GM23338 (cell line): ENCODE measurements at places on chromosomes 3 and 15. TPM values are rescaled to one million over a fixed set of nuclear protein-coding genes. Genes with fewer than 3 reads are reported as not detected.

The PLIN1 gene
- 0.50 and 0.90 TPM in 2 replicates for total RNA-seq

The ECE2 gene
- 0.24 TPM in 1 of 2 replicates, not detected in the other for total RNA-seq

The UBP1 gene
- total RNA-seq, result 65.6 and 66.8 TPM in 2 replicates

The RBP2 gene
- total RNA-seq, result not detected in 2 replicates

The FBN1 gene
- 3.5 and 3.8 TPM in 2 replicates for total RNA-seq

The GOLGA8R gene
- total RNA-seq, result 0.17 TPM in 1 of 2 replicates, not detected in the other

The GOLGA8J gene
- total RNA-seq, result not detected in 2 replicates

The ANKRD34C gene
- total RNA-seq, result not detected in 2 replicates

- H3K27ac ChIP-seq, result no peak overlapping the region
- no peaks in the 10 kb centered on the region for H3K36me3 ChIP-seq
Measured at GRCh38 chr3:141336672-141337522, 31.4 kb upstream of the ZBTB38 start.

DNA sequence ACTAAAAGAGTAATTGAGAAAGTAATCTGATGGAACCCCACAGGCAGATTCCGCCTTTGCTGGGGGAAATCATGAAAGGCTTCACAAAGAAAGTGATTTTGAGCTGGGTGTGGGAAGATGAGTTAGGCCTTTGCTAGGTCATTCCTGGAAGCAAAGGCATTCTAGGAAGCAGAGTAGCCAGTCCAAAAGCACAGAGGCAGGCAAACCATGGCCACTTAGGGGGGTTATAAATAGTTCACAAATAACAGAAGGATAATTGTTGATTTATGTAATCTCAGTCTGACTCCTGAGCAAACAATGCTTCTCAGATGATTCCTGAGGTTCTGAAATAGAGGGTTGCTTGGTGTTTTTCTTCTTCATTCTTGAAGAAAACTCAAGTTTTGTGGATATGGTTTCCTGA lies 576.3 kb downstream of the NTRK3 start:
- H3K36me3 ChIP-seq, result no peaks in the 10 kb centered on the region; the same call in 1 of the 2 replicates
- no peaks in the 10 kb centered on the region for H3K4me1 ChIP-seq
- H3K27me3 ChIP-seq, result no peaks in the 10 kb centered on the region
- H3K4me3 ChIP-seq, result no peak overlapping the region

DNA sequence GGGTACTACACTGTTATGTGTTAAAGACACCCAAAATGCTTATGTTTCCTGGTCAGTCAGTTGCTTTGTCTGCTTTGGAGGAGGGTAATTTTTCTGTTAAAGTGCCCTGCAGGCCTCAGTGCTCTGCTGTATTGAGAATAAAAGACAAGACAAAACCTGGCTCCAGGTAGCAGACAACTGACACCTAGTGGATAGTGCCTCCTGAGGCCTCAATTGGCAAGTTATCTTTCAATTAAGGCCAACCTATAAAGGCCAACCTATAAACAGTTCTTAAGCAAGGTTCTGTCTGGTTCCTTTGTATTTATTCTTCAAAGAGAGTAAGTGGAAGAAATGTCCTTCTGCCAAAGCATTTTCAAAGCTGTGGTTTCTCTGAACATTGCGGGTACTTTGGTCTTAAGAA lies 773.8 kb downstream of the MECOM start:
- no peaks in the 10 kb centered on the region for H3K4me1 ChIP-seq
- peak; percentile 59 for DNase-seq
- H3K4me3 ChIP-seq, result no peak overlapping the region

DNA sequence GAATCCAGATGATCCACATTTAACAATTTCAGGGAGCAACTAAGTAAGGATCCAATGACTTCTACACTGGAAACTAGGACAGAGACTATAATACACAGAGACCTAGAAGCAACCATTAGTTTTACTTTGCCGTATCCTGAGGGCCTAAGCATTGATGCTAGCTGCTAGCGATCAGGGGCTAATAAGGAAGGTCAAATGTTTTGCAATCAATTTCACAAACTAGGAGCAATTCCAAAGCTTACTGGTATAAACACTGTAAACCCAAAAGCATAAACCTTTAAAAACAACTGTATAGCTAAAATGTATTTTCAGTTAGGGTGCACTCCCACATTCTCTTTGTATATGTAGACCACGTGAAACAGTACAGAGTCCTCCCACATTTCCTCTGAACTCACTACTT lies 31.5 kb downstream of the FBN1 start:
- H3K27ac ChIP-seq, result no peak overlapping the region
- H3K4me1 ChIP-seq, result no peaks in the 10 kb centered on the region; the same call in 1 of the 2 replicates
- H3K27me3 ChIP-seq, result no peaks in the 10 kb centered on the region
- no peaks in the 10 kb centered on the region for H3K36me3 ChIP-seq

GRCh38 chr3:9736831-9737230 lies 5.3 kb downstream of the BRPF1 start:
- no peaks in the 10 kb centered on the region for H3K27me3 ChIP-seq
- no peak overlapping the region for H3K27ac ChIP-seq
- DNase-seq, result no peak
- peaks cover 9% of the 10 kb centered on the region; the same call in 1 of the 2 replicates for H3K4me1 ChIP-seq

GRCh38 chr3:11878837-11879236 lies 32.2 kb upstream of the TAMM41 start:
- no peak overlapping the region for H3K27ac ChIP-seq
- H3K36me3 ChIP-seq, result no peaks in the 10 kb centered on the region
- no peak overlapping the region for H3K4me3 ChIP-seq
- no peaks in the 10 kb centered on the region for H3K4me1 ChIP-seq

GRCh38 chr3:99356696-99357095 lies 281.7 kb upstream of the COL8A1 start:
- H3K4me1 ChIP-seq, result no peaks in the 10 kb centered on the region
- no peaks in the 10 kb centered on the region for H3K36me3 ChIP-seq
- H3K4me3 ChIP-seq, result no peak overlapping the region
- no peaks in the 10 kb centered on the region for H3K27me3 ChIP-seq
- no peak for DNase-seq

DNA sequence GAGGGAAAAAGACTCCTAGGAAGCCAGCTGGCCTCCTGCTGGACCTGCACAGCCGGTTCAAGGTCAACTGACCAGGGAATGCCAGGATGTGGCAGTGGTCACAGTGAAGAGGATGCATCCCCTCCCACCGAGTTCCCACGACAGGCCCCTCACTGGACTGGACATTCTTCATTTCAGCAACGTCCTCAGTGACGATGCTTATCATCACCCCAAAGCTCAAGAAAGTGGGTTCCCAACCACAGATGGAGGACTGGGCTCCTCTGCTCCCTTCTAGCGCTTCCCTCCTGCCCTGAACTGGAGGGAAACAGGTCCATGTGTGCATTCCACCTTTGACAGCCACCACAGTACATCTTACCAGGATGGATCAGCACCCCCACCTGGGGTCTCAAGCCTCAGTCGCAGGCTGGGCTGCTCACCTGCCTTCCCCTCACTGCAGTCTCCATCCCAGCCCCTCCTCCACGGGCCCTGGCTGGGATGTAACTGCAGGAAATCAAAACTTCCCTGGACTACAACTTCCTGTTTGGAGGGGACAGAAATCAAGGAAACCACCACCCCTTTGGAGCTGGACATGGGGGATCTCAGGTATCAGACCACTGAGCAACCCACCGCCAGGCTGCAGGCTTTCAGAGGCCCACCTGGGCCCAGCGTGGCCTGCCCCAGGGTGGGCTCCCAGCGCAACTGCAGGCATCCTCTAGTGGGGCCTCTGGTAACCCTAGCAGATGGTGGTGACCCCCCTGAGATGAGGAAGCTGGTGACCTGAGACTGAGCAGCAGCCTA lies 7.3 kb downstream of the CALML4 start:
- peaks cover 15% of the 10 kb centered on the region for H3K4me1 ChIP-seq
- peaks cover 7% of the 10 kb centered on the region; the same call in 1 of the 2 replicates for H3K36me3 ChIP-seq
- DNase-seq, result no peak
- no peak overlapping the region for H3K4me3 ChIP-seq
- H3K27ac ChIP-seq, result no peak overlapping the region

- H3K27me3 ChIP-seq, result no peaks in the 10 kb centered on the region
- peaks cover 43% of the 10 kb centered on the region for H3K4me1 ChIP-seq
- H3K27ac ChIP-seq, result no peak overlapping the region
- H3K4me3 ChIP-seq, result no peak overlapping the region
- no peaks in the 10 kb centered on the region for H3K36me3 ChIP-seq
- DNase-seq, result no peak
Measured at GRCh38 chr3:172177803-172178316, 138.5 kb downstream of the FNDC3B start.

GRCh38 chr15:81235276-81236123 lies 38.8 kb downstream of the IL16 start:
- no peaks in the 10 kb centered on the region for H3K27me3 ChIP-seq
- no peak overlapping the region for H3K4me3 ChIP-seq
- H3K4me1 ChIP-seq, result no peaks in the 10 kb centered on the region

DNA sequence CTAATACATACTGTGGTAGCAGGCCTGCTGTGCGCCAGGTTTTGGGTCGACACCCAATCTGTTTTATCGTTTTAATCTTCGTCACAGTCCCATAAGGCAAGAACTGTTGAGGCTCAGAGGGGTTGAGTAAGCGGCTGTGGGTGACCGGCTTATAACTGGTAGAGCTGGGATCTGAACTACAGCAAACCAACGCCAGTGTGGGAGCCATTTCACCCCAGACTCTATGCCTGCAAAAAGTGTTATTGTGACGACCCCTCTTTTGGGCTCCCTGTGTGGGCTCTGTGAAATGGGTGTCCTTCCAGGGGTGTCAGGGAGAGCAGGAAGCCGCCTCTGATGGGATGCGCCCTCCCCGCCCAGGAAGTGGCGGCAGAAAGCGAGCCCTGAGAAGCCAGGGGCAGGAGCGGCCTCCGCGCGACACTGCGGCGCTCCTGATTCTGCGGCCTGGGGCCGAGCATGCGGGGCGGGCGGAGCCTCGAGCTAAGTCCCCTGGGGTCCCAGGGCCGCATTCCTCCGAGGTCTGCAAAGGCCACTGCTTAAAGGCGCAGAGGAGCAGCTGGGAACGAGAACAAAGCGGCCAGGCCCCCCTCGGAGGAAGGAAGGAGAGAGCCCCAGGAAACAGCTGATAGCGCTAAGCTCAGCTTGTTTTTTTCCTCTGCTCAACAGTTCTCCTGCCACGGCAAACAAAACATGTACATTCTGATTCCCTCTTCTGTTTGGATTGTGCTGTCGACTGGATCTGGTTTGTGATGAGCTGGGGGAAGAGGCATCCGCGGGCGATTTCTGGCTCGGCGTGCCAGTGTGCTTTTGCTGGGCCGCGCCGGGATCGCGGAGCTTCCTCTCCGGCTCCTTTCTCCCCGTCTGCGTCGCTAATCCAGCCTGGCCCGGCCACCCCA lies 33.9 kb downstream of the GRK7 start:
- H3K27me3 ChIP-seq, result peaks cover 25% of the 10 kb centered on the region
- peaks cover 15% of the 10 kb centered on the region for H3K4me1 ChIP-seq
- no peaks in the 10 kb centered on the region for H3K36me3 ChIP-seq
- DNase-seq, result peak; percentile 96
- H3K27ac ChIP-seq, result no peak overlapping the region

DNA sequence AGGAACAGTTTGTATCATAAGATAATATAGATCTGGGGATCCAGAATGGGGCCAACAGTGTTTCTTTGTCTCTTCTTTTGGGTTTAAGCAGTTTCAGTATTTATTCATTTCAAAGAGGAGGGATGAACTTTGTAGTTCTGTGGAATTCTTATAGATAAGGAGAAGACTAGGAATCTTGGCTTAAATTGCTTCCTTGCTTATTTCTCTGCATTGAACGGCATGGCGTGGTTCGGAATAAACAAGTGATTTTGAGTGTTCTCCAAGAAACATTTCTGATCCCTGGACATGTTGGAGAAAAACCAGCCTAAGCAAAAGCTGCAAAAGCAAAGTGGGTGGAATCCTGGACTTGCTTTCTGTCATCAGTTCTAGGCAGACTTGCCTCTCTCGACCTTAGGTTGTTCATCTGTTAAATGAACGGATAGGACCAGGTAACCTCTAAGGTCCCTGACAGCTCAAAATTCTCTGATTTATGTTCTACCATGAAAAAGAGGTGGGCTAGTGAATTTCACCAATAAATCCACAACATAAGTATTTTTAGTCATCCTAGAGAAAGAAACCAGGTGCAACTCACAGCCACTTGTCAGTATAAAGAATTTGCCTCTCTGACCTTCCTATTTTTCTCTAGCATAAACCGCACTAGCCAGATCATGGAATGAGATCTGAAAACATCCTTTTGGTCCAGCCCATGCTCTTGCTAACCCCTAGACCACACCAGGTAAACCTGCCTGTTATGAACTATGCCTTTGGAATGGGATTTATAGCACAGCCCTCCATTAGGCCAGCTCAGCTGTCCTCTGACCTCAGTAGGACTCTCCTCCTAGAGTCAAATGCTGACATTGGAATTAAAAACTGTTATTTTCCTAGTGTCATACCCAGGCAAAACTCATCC lies 78.8 kb downstream of the CLDN11 start:
- H3K4me1 ChIP-seq, result peaks cover 7% of the 10 kb centered on the region; the same call in 1 of the 2 replicates
- no peaks in the 10 kb centered on the region for H3K27me3 ChIP-seq
- no peak for DNase-seq
- no peak overlapping the region for H3K27ac ChIP-seq
- H3K36me3 ChIP-seq, result no peaks in the 10 kb centered on the region
- H3K4me3 ChIP-seq, result no peak overlapping the region

DNA sequence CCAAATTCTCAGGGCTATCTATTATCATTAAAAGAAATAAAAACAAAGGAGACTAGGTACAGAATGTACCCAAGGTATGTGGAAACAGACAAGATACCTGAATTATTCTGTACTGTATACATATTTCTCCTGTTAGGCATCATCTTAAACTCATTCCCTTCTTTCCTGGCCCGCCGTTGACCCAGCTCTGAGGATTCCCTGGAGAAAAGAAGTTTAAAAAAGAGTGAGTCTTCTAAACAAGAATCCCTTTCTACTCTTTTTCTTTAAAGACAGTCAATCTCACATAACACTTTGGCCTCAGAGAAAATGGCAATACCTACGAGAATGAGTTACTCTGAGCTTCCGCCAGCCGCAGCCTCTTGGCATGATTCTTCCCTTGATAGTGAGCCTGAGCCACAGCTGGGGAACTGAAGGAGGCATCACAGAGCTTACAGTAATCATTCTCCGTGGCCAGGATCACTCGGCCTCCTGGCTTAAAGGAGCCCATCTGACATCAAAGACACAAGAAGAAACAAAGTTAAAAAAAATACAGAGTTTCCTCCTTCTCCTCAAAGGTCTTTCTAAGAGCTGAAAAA lies 44.2 kb downstream of the ZMAT3 start:
- H3K27ac ChIP-seq, result no peak overlapping the region
- no peaks in the 10 kb centered on the region for H3K27me3 ChIP-seq
- peak; percentile 39 for DNase-seq
- H3K4me3 ChIP-seq, result no peak overlapping the region
- H3K4me1 ChIP-seq, result 0 out of 2 replicates have a peak, but pooled peaks cover 4% of the 10 kb centered on the region
- H3K36me3 ChIP-seq, result peaks cover 2% of the 10 kb centered on the region; the same call in 1 of the 2 replicates
